ENCODE measurements at places on chromosomes 3 and 15.

- DNase-seq, result no peak
These were observed 14.1 kb downstream of the TTC21A start for GRCh38 chr3:39121621-39122020.

DNA sequence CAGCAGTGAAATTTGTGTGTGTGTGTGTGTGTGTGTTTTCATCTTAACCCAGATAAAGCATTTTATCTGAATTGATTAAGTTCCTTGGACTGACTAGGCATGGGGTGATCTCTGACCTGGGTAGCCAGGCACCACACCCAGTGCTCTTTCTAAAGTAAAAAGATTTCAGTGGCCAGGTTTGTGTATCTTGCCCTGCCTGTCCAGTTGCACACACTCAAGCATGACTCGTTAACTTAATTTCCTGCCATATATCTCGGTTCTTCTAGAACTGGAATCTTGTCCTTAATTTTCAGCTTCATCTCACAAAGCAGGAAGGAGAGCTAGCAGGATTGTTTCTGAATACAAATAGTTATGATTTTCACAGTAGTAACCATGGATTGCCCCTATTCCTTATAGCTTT lies 17.0 kb downstream of the TM4SF18 start:
- DNase-seq, result no peak

DNA sequence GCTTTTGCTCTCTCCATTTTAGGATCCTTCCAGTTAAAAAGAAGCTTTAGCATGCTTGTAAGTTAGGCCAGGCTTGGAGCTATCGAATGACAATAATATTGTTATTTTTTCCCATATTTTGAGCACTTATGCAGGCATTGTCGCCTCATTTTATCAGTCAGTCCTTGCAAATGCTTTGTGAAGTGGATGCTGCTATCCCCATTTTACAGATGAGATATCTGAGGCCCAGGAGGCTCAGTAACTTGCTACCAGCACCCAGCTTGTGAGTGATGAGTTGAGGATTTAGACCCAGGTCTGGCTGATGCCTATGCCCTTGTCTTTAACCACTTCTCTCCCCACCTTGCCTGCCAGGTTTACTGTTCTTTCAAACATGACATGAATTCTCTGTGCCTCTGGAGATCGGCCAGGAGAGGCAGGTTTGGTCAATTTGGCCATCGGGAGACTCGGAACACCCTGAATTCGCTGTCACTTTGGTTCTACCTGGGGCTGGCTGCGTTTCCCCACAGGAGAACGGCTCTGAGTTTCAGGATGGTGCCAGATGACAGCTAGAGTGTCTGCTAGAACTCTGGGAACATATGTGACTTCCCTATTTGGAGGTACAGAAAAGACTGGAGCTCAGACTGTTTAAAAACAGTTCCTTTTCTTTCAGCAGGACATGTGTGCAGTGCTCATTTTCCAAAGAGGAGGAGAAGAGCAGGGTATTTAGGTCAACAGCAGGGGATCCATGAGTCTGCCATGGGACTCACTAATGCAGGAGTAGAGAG lies 25.5 kb upstream of the ZNF710 start:
- no peak for DNase-seq

DNA sequence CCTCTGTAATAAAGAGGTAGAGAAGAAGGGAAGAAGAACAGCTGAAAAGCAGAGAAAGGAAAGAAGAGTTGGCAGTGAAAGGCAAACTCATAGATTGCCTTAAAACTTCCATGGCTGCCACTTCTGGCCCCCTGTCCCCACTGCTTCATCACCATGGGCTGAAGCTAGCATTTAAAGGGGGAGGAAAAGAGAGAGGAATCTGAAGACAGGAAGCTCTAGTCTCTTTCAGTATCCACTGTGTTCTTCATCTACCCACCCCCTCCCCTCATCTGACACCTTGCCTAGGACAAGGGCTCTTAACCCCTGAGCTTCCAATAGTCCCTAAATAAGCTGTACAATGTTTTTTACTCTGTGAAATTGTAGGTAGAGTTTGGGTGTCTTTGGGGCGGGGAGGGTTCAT lies 60.6 kb downstream of the ALCAM start:
- DNase-seq, result no peak

DNA sequence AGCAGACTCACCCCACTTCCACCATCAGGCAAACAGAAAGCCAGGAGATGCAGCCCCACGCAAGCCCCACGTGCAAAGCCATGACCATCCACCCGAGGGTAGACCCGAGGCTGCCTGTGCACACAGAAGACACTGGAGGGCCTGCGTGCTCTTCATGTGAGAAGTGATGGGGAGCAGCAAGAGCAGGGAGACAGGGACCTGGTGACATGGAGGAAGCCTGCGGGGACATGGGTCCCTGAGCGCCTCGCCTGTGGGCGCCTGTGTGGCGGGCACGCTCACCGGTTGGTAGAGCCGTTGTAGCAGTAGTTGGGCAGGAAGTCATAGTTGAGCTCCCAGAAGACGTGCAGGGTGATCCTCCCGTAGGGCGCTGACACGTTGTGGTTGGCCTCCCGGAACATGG lies 65.0 kb downstream of the NIPA2 start:
- no peak for DNase-seq

DNA sequence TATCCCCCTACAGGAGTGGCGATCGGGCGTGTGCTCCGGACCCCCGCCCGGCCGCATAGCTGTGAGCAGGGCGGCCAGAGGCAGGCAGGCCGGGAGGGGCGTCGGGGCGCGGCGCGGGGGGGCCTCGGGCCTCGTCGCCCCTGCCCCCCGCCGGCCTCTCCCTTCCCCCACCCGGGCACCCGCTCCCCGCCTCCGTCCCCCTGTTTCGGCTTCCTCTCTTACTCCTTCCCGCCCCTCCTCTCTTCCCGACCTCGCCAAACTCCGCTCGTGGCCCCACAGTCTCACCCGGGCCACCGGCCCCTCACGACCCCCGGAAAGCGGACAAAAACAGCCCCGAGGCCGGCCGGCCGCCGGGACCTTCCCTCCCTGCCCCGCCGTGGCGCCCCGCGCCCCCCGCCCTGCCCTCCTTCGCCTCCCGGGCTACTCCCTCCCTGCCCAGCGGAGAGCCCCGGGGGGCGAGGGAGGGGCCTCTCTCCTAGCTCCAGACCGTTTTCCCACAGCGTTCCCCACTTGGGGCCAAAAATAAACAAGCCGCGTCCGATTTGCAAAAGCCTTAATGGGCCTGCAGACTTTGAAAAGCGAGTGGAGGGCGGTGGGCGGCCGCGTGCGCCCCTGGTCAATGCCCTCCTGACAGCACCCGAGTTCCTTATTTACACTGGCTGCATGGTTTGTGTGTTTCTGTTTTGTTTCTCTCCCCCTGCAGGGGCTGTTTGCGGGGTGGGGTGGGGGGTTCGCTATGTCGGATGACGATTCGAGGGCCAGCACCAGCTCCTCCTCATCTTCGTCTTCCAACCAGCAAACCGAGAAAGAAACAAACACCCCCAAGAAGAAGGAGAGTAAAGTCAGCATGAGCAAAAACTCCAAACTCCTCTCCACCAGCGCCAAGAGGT lies 1.0 kb downstream of the UBE2E1 start:
- DNase-seq, result peak; percentile 29

DNA sequence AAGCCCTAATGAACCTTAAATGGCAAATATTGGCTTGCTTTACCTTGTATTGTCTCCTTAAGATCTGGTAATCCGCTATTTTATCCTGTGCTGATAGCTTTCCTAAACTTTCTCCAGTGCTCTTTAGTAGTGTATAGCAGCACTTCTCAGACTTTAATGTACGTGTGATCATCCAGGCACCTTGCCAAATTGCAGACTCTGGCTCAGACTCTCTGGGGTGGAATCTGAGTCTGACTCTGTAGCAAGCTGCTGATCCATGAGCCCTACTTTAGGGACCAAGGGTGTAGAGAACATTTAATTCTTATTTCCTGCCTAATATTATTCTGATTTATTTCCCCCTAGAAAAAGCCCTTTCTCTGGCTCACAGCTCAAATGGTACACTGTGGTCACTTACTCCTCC lies 518.8 kb upstream of the ZNF385D start:
- DNase-seq, result no peak

DNA sequence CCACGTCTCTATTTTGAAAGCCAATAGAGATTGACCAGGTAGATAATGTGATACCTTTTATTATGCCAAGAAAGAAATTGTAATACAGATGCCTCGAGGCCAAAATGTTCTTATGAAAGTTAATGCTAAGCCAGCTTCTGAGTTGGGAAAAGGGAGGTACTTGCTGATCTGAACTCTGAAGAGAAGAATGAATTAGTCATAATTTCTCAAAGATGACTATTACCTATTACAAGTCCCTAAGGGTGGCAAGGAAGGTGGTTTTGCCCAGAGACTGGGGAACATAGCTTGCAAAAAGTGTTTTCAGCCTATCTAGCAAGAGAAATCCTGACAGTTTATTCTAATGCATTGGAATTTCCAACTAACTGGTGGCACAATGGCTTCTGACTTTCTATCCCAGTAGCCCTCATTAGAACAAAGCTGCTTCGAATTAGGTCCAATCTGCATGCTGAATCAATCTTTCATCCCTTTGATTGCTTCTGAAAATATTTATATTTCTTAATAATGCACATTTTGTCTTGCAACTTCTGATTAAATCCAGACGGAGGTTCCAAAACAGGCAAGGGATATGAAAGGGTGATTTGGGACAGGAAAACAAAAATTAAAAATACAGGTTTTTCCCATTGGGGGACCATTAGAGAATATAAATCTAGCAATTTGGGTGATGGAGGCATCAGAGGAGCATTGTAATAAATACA lies 17.7 kb upstream of the NR2F2 start:
- DNase-seq, result no peak

- DNase-seq, result no peak
These were observed 20.5 kb downstream of the SLC41A3 start for GRCh38 chr3:126063358-126063965.

GRCh38 chr3:155323063-155323666 lies 29.7 kb upstream of the STRIT1 start:
- peak; percentile 32 for DNase-seq

DNA sequence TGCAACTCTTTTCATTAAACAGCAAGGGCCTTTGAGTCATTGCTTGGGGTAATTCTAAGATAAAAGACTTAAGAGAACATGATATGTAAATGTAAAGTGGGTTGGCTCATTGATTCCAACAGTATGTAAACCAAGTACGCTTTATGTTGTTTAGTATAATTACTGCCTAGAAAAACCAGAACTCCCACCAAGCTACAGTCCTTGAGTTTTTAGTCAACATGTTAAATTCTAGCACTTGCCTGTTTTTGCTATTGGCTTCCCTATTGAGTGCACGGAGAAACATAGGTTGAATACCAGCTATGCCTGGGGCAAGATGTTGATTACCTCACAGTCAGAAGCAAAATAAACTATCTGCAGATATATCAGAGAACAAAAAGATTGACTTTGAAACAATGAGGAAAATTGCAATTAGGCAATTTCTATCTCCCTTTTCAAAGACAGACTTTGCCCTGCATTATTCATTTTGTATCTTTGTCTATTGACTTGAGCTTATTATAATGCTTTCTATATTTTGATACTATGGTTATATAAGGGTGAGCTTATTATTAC lies 179.3 kb downstream of the ZPLD1 start:
- no peak for DNase-seq

- DNase-seq, result no peak
These were observed 180.3 kb upstream of the ROBO2 start for GRCh38 chr3:76859596-76859995.

GRCh38 chr3:32872487-32873382 lies 54.9 kb downstream of the TRIM71 start:
- no peak for DNase-seq

DNA sequence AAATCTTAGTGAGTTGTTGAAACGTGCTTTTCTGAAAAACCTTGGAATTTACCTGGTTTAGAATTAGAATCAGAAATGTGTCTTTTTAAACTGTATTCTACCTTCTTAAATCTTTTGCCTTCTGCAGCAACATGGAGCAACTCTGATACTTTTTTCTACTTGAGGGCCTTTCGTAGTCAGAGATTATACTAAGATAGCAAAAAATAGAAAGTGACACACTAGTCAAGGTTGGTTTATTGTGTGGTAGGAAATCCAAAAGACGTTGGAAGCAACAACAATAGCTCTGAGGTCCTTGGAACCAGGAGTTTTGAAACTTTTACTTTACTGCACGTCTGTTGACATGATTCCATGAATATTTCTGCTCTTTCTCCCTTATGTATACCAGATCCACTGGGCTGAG lies 294.9 kb downstream of the LPP start:
- DNase-seq, result no peak

DNA sequence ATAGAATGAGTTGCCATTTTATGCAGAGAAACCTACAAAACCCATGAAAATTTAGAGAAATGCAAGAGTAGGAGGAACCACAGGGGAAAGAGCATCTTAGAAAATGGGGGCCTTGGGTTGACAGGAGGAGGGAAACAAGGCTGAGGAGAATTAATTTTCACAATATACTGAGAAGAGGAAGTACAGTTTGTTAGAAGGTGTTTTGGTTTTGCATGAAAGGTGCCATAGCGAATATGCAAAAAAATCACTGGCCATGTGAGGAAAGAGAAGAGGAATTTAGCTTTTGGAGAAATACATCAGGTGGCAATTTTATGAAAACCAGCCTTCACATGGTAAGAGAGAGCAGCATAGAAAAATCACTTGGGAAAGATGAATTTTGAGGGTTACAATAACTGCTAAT lies 413.9 kb upstream of the C2CD4B start:
- DNase-seq, result no peak

DNA sequence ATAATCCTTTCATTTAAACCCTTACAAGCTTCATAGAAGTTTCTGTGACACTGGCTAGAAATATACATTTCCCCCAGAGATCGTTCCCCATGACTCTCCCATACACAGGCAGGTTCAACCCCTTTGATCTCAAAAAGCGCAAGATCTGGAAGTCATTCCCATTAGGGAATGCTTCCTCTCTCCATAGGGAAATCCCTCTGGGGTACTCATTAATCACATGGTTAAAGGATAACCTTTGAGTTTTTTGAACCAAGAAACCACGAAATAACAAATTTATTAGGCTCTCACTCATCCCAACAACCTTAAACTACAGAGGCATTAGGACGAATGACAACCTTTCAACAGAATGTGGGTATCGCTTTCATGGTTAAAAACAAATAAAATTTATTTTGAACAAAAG lies 211.9 kb upstream of the PRICKLE2 start:
- no peak for DNase-seq

GRCh38 chr15:93330912-93331544 lies 242.0 kb upstream of the RGMA start:
- no peak for DNase-seq

DNA sequence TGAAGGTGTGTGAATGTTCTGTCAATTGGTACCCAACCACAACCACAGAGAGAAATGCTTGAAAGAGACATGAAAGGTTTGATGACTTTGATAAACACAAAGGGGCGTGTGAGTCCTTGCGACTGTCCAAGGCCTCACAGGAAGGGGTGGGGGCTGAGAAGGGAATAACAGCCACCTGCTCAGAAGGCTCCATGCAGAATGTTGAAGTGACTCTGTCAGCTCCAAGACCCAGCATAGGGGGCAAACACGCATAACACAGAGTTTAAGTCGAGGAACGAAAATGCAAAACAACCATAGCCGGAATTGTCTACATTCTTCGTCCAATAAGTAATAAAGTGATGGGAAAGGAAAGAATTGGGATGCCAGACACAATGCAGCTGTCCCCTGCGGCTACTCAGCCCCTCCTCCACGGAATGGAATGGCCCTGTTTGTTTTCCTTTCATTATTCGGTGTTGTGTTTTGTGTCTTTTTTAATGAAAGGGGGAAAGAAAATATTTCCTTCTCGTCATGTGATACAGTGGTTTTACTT lies 19.9 kb downstream of the TMEM212 start:
- DNase-seq, result peak; percentile 25

All from hepatic stellate cell (primary cell).